ENCODE measurements at places on chromosomes 1 and 21.

DNA sequence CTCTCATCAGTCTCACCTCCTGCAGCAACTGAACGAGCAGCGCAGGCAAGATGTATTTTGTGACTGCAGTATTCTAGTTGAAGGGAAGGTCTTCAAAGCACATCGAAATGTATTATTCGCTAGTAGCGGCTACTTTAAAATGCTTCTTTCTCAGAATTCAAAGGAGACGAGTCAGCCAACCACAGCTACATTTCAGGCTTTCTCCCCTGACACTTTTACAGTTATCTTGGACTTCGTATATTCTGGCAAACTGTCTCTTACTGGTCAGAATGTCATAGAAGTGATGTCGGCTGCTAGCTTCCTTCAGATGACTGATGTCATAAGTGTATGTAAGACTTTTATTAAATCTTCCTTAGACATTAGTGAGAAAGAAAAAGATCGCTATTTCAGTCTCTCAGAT, 53.7 kb downstream of the ZBTB8A start:
- DNase-seq: no peak

DNA sequence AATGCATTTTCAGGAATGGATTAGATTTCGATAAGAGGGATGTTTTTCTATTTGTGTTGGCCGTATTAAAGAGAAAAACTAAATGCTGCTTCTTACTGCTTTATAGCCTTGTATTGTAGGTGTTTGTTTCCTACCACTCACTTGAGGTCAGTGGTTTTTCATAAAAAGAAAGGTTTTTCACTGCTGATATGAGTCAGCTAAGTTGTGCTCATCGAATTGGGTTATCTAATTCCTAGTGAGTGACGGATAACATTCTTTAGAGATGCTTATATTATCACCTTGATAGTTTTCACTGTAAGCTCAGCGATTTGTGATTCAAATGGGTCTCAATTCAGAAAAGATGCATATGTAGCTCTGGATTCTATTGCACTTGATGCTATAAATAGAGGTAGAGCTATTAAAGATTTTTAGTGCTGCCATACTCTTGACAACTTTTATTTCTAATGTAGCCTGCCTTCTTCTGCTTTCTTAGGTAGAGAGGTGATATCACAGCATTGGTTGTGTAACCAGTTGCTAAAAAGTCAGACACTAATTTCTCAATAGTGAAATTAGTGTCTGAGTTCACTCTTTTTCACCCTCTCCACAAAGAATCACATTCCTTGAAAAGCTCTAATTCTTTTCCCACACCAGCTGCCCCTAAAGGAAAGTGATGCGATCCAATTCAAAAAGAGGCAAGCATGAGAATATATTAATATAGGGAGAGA, 180.0 kb downstream of the RASAL2 start:
- no peak for DNase-seq

DNA sequence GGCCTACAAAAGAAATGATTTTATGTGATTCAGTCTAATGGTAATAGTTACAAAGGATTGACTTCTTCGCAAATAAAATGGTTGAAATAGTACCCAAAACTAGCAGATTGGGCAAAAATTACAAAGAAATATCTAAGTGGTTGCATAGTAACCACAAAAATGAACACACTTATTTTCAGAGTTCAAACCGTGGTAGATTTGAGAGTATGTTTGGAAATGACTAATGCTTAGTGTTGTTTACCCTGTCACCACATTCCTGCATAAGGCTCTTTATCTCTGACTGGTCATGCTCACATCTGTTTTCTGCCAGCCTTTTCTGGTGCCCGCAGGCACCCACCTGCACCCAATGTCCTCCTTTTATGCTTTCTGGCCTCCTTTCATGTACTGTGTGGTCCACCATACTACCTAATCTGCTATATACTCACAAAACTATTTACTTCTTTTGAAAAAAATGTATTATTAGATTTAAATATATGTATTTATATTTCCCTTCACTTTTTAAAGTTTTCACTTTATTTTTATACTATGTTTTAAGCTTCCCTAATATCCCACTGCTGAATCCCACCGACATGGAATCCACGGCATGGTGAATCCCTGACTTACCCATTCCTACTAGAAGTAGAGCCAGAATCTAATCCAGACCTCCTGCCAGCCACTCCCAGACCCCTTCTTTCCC, 30.3 kb downstream of the PTPRC start:
- peak; percentile 53 for DNase-seq

DNA sequence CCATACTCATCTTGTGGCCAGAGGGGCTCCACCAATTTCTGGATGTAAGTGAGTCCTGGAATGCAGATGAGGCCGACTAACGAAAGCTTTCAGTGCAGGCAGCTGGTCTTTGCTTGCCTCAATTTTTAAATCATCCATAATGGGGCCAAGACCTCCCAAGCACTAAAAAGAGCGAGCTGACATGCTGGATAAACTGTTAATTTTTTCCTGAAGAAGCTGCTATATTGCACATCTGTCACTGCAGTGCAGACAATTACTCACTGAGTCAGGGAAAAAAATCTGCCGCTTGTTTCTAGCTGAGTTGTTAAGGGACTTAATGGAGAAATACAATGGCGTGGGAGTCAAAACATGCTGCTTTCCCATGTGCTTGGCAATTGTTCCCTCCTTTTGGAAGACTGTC, 205.5 kb downstream of the GPATCH2 start:
- DNase-seq: no peak

GRCh38 chr1:203937678-203938330, 76.4 kb downstream of the SNRPE start:
- peak; percentile 30 for DNase-seq

- DNase-seq: no peak
These were observed 46.1 kb downstream of the ADAMTS1 start for GRCh38 chr21:26798856-26799751.

DNA sequence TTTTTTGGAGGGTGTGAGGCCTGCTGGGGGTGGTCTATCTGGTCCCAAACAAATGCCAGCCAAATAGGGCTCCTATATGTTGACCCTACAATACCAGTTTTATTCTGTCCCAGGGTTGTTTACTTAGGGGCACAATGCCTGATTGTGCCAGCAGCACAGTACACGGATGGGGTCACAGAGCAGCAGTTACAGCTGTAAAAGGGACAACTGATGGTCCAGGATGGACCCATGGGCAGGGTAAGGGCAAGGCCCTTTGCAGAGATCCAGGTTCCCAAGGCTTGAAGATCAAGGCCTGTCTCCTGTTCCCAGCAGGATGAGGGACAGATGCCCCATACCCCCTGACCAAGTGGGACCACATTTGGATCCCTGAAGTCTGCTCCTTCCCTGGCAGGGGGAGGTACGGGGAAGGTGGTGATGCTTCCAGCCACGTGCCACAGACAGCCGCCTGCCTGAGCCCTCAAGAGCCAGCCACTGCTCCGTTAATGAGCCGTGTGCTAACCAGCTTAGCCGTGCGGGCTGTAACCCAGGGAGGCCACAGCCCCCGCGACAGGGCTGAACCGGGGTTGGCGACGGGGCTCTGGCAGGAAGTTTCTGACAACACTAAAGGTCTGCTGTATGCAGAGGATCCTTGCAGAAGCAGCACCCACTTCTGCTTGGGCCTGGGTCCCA, 18.2 kb downstream of the SLC6A9 start:
- no peak for DNase-seq

DNA sequence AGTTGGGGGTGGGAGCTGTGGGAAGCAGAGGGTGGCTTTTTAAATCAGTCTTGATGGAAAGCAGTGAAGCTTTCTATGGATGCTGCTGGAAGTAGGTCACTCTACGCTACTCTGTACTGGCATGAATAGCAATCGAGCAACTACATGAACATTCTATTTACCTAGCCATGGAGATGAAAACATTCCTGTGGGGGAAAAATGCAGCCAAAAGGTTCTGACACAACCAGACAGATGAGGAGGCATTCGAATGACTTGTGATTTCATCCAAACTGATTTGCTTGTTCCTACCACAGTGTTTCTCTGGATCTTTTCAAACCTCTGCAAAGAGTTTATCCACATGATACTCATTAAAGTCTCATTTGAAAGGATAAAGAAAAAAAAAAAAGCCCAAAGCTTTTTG, 95.0 kb downstream of the ASTN1 start:
- no peak for DNase-seq

GRCh38 chr1:8733484-8733883, 84.0 kb downstream of the RERE start:
- DNase-seq: no peak

- no peak for DNase-seq
These were observed 192.9 kb upstream of the GALNT2 start for GRCh38 chr1:229874136-229874535.

DNA sequence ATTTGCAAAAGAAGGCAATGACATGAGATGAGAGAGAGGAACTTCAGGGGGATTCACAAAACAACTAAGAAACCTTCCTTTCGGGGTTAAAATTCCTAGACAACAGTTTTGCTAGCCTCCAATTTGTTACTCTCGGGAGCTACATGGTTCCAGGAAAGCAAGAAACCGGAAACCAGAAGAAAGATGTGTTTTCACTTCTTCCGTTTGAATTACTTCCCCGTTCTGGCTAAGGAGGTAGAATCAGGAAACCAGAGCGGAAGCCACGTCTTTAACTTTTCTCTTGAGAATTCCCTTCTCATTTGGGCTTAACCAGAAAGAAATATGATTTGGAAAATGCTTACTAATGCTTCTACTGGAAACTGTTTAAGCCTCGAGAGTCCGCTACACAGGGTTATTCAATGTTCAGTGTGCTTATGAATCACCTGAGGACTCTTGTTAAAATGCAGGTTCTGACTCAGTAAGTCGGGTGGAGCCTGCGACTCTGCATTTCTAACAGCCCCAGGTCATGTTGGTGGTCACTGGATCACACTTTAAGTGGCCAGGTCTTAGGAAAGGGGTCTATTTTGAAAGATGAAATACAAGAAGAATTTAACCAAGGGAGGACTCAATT, 43.5 kb upstream of the MCOLN3 start:
- peak; percentile 5 for DNase-seq

- DNase-seq: no peak
These were observed 13.4 kb downstream of the CFAP74 start for GRCh38 chr1:1990222-1990621.

GRCh38 chr1:58981392-58981791, 197.5 kb upstream of the JUN start:
- no peak for DNase-seq

GRCh38 chr1:87449348-87449963, 120.8 kb downstream of the LMO4 start:
- peak; percentile 92 for DNase-seq
